Activated CD4-positive, alpha-beta T cell treated with anti-CD3 and anti-CD28 coated beads for 24 hours (primary cell): ENCODE measurements at places on chromosomes 11 and 22.

DNA sequence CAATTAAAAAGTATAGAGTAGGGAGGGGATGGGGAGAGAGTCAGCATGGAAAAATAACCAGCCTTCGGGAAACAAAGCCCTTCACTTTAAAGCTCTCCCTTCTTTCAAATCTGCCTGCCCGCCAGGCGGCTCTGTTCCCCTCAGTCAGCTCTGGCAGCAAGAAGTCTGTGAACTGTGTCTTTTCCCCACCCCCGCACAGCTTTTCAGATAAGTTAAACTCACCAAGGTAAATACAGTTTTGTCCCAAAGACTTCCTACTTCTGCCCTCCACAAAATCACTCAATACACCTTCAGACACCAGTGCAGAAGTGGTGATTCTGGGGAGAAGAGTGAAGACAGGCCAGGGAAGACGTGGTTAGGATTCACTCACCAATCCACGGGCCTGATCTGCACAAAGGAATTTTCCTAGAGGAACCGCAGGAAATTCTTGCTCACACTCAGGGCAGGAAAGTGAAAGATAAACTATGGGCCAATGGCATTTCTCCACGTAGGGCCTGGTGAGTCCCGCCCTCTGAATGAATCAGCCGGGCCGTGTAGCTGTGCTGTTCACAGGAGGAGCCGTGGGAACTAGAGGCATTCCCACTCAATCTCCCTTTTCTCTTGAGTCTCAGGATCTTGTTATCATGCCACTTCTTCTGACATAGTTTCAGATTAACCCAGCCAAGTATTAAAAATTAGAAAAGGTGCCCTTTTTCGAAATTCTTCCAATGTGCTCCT lies at the start of gene TRIM5:
TRIM5 (minus strand) TSS at position 429 of the 717 bp plus-strand sequence. CDS start 4,897 bp downstream, outside the sequence.
- peak; percentile 60 for DNase-seq

- no peak for DNase-seq
Observed at GRCh38 chr11:125750629-125751028, 4.5 kb downstream of the PATE1 start.

GRCh38 chr11:64854534-64855502 lies 10.4 kb upstream of the CDC42BPG start:
- DNase-seq, result no peak

DNA sequence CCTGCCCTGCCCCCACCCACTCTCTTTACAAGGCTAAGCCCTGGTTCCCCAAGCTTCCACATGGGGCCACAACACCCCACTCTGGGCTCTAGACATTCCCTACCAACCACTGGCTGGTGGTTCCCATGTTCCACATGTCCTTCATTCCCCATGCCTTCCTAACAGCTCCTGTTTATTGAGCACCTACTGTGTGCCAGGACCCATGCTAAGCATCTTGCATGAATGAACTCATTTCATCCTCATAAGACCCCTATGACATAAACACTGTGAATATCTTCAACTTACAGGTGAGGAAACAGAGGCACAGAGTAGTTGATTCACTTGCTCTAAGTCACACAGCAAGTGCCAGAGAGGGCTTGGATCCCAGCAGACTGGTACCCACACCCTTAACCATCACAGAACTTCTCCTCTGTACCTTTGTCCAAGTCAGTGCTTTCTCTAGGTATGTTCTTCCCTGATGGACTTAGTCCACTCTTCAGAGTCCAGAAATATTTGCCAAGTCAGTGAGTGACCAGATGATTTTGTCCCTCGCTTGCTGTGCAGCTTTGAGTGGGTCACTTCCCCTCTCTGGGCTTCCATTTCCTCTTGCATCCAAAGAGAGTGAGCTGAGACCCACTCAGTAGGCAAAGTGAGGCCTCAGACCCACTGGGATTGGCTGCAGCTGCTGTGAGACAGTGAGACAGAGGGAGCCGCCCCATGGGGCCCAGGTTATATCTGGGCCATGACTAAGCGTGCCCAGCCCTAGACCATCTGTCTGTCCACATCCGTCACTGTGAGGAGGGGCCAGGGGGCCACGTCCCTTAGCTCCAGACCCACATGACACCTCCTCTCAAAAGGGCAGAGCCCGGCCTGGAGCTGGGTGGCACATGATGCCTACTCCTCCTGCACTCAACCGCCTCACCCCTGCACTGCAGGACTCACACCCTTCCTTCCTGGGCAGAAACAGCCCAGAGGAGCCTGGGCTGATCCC lies 132.4 kb downstream of the MN1 start:
- no peak for DNase-seq

DNA sequence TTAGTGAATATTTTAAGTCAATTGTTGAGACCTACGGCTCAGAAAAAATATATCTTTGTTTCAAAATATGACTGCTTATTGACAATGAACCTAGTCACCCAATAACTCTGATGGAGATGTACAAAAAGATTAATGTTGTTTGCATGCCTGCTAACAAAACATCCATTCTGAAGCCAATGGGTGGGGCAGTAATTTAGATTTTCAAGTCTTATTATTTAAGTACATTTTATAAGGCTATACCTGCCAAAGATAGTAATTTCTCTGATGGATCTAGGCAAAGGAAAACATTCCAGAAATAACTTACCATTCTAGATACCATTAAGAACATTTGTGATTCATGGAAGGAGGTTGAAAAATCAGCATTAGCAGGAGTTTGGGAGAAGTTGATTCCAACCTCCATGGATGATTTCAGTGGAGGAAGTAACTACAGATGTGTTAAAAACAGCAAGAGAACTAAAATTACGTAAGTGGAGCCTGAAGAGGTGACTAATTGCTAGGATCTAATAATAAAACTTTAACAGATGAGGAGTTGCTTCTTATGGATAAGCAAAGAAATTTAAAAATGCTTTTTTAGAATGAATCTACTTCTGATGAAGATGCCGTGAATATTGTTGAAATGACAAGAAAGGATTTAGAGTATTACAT lies 26.4 kb upstream of the OR8D2 start:
- DNase-seq, result no peak

DNA sequence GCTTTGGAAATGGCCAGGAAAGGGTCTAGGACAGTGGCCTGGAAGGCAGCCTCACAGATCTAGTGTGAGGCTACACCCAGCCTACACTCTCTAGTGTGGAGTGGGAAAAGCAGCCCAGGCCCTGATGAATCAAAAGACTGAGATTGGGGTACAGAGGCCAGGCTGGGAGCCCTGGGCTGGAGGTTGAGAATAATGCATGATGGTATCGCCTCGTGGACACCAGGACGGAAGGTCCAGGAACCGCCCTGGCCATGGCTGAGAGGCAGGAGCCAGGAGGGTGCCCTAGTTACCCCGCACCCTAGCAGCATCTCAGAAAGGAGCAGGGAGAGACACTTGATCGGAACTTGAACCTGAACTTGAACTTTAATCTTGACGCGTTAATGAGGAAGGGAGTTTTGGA lies 40.5 kb upstream of the NFAM1 start:
- no peak for DNase-seq

- DNase-seq, result no peak
Observed at GRCh38 chr11:102669664-102670063, 35.9 kb downstream of the MMP27 start.

GRCh38 chr11:119745112-119745511 lies 16.1 kb upstream of the NECTIN1 start:
- DNase-seq, result no peak

- no peak for DNase-seq
Observed at GRCh38 chr11:43547430-43547831, 133.1 kb upstream of the HSD17B12 start.

DNA sequence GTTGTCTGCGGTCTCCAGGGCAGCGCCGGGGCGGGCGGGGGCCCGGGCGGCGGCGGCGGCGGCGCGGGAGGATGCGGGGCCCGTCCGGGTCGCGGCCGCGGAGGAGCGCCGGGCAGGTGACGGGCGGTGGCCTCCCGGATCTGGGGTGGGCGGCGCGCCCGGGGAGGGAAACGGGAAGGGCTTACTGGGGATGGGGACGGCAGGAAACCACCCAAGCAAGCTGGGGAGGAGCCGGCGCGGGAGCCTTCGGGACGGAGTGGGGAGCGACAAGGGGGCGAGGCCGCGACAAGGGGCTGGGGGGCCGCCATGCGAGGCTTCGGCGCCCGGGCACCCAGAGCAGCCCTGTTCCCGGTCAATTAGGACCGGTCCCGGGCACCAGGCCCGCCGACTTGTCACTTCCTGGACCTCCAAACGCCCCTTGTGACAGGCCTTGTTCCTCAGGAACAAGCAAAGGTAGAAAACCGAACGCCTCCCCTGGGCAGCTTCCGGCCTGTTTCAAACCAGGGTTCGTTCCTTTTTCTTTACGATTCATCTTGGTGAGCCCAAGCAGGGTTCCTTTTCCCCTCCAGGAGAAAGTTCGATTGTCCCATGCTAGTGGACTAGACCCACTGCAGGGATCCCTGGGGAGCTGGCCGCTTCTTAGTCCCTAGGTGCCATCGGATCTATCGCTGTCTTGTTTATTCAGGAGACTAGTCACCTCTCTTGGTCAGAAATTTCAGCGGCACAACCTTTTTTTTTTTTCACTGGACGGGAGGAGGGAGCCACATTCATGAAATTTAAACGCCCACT lies 492 bp downstream of the JHY start:
- peak; percentile 7 for DNase-seq

DNA sequence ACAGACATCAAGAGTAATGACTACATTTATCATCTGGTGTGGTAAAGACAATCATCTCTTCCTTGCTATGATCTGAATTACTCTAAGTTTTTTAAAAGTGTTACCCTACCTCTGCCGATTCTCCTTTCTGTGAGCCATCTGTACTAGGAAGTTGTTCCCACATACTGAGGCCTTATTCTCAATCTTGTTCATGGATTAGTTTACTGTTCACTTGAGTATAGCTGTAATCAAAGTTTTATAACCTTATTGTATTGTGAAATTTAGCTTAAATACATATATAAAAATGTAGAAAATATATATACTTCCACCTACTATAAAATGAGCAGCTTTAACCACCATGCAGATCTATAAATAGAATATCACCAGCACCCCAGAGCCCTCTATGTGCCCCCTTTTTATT lies 2.4 kb upstream of the OR8D2 start:
- no peak for DNase-seq

DNA sequence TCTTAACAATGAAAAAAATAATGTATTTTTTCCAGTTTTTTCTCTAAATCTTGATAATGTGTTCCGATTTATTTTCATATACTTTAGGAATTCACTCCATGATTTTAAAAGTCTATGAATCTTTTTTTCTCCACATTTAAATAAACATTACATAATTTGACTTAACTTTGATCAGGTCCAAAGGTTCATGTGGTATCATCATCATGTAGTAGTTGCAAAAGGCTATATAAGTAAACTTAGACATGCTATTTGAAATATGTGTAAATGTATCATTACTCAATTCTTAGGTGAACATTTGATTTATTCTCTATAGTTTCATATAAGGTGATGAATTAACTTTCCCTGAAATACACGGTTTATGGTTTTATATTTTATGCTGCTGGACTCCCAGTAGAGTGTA lies 2197.0 kb upstream of the RAG2 start:
- DNase-seq, result no peak

DNA sequence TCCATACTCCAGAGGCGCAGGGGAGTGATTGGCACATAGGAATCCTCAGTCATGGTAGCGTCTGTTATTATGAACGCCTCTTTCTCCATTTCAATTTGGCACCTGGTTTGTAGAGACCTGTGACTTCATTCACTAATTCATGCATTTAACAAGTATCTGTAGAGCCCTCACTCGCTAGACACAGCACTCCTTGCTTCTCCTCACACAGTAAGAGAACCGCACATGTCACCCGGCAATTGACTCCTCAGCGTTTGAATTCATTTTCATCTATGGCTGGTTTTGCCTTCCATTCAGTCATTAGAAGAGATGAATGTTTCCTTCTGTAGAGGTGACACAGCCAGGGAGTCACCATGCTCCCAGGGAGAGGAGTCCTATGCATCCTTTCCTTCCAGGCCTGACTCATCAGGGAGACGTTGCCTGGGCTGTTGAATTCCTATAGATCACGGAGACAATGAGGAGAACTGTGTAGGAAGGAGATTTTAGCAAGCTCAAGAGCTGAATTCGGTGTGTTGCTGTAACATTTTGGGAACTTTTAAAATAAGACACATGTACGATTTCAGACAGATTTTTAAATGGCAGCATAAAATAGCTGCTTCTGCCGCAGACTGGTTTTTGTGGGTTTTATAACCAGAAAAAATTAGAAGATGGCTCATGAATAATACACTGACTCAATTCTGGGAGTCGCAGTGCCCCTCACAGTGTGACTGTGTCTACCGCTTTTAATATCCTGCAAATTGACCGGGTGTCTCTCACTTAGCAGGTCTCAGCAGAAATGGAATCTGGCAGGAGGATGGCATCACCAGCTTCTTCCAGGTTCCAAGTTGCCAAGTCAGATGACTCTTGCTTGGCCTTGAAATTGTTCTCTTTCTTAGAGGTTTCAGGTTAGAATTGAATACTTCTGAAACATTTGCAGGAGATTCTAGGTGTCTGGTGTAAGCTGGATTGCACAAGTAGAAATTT lies 44.4 kb upstream of the CLMP start:
- DNase-seq, result no peak

GRCh38 chr11:37788141-37788877 lies 1190.3 kb upstream of the RAG2 start:
- no peak for DNase-seq

DNA sequence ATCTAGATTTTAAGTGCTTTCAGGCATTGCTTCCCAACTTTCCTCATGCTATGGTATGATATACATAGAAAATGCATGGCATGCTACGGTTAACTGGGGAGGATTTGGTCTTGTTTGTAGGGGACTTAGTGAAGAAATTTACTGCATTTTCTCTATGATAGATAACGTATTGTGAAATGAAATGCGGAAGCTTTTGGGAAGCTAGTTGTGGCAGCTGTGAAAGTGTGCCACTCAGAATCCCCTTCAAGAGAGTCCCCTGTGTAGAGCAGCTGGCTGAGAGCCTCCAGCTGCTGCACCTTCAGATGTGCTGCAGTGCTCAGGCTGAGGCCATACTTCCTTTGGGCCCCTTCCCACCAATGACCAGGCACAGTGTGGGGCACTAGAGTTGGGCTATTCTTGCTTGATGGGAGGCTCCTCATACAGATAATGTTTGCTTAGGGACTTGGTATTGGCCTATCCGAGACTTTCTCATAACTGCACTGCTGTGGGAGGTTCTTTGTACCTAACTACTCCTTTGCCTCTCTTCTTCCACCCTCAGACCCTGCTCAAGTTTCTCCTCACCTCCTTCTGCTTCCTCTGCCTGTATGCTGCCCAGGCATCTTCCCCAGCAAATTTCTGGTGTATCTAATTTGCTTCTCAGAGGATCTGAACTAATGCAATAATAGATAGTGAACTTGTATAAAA lies 67.3 kb downstream of the HIPK3 start:
- DNase-seq, result no peak

DNA sequence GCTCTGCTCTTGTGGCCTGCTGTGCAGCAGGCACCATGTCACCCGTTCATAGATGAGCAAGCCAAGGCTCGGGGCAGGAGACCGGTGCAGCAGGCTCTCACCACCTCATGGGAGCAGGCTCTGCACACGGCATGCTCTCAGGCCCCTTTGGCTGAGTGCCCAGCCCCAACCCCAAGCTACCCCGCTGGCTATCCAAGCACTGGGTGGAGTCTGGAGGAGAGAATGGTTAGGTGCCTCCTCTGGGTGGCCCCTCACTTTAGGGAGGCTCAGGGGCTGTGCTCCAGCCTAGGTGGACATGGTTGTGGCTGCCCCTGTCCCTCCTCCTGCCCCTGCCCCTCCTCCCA lies 199.9 kb downstream of the IGLL1 start:
- no peak for DNase-seq
